ENCODE measurements at places on chromosomes 3 and 15. TPM values are rescaled to one million over a fixed set of nuclear protein-coding genes. Genes with fewer than 3 reads are reported as not detected.

Gene FAM43A
- 18.0 TPM for total RNA-seq

Gene AGBL1
- not detected for total RNA-seq

Gene CGNL1
- 31.9 TPM for total RNA-seq

Gene ALPK3
- 181 TPM for total RNA-seq

GRCh38 chr15:77627067-77627466, 5.6 kb downstream of the LINGO1 start:
- no peak for DNase-seq

DNA sequence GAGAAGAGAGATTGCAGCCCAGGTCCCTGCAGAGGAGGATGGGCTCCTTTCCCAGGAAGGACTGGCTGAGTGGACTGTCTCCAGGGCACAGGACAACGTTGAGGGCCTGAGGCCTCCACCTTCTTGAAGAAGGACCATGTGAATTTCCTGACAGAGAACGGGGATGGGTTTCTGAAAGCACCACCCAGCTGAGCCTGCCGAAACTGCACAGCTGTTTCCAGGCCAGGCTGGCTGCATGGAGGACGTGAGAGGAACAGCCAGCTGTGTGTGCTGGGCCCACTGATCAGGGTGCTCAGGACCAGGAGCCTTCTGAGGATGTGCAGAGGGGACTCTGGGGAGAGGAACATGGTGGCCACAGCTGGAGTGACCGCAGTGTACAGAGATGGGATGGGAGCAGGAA, 39.2 kb downstream of the HMCES start:
- no peak for DNase-seq

- DNase-seq, result no peak
Observed at GRCh38 chr15:78052545-78052944, 25.0 kb downstream of the TBC1D2B start.

- DNase-seq, result no peak
Observed at GRCh38 chr3:184405075-184406030, 25.5 kb downstream of the CHRD start.

DNA sequence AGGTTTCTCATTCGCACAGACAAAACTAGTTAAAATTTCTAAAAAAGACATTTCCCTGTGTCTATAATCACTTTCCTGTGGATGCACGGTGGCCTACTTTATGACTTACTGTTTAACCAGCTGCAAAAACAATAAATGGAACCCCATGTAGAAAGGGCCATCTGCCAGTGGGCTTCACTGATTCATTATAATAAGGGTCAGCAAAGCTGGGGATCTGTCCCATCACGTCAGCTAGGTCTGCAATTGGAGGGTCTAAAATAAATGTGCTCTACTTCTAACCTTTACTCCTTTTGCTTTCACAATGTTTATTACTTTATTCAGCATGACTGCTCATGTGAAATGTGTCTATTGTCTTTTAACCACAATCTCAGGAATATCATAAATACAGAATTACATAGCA, 43.1 kb upstream of the NMD3 start:
- no peak for DNase-seq

GRCh38 chr3:45664578-45664977, 24.6 kb upstream of the SACM1L start:
- no peak for DNase-seq

GRCh38 chr3:78338405-78338804, 1298.5 kb downstream of the ROBO2 start:
- no peak for DNase-seq

DNA sequence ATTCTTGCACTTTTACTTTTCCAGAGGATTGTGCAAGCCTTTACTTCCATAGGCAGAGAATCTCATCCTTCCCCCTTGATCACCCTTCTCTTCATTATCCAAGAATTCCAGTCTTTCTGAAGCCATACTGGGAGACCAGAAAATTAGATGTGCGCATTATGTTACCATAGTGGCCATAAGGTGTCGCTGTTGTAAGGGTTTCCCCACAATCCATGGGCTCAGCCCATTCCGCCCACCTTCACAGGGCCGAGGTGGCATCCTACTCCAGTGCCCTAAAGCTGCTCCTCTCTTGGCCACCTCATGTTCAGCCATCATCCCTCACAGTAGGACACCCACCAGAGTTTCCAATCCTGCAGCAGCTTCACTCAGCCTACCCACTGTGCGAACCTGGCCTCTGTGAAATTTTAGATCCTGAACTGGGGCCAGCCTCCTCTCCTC, 35.0 kb downstream of the CTSH start:
- no peak for DNase-seq

DNA sequence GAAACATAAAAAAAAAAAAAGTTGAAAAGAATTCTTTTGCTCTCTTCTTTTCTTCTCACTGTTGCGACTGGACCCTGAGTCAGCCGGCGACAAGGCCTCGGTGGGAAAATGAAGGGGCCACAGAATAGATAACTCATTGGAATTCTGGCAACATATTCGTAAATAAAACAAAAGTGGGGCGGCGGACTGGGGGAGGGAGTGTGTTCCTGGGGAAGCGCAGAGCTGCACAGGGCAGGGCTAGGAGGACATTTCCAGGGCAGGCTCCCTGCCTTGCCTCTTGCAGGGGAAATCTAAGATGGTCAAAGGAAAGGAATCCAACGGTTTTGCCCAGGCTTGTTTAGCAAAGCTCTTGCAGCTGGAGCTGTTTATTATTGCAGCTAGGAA, 1042.8 kb upstream of the NR2F2 start:
- no peak for DNase-seq

DNA sequence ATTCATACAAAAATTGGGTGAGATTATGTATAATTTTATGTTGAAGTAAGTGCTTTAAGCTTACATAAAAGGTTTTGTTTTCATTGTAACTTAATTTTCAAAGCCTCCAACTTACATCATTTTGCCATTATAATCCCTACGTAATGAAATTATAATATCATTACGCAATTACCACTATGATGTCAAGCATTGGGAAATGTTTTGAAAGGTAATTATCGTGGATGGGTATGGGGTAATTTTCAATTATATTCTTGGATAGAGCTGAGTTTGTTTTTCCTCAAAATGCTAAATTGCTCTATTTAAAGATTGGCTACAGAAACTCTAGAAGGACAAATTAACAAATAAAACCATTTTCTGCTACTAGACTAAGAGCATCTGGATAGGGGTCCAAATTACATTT, 80.2 kb upstream of the FAM3D start:
- no peak for DNase-seq

DNA sequence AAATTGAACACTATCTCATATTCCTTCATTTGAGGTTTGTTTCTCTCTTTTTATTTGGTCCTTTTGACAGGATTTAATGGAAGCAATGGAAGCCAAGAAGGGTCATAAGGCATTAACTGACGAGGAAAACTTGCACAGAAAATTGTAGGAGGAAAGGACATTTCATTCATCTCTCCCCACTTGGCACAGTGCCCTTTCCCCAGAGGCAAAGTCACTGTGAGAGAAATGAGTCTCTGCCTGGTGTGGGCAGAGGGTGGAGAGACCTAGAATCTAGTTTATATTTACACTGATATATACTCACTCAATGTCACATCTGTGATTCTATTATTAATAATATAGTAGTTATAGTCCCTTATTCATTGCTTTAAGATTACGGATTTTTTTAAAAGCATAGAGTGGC, 324.6 kb upstream of the IL12A start:
- DNase-seq, result no peak

DNA sequence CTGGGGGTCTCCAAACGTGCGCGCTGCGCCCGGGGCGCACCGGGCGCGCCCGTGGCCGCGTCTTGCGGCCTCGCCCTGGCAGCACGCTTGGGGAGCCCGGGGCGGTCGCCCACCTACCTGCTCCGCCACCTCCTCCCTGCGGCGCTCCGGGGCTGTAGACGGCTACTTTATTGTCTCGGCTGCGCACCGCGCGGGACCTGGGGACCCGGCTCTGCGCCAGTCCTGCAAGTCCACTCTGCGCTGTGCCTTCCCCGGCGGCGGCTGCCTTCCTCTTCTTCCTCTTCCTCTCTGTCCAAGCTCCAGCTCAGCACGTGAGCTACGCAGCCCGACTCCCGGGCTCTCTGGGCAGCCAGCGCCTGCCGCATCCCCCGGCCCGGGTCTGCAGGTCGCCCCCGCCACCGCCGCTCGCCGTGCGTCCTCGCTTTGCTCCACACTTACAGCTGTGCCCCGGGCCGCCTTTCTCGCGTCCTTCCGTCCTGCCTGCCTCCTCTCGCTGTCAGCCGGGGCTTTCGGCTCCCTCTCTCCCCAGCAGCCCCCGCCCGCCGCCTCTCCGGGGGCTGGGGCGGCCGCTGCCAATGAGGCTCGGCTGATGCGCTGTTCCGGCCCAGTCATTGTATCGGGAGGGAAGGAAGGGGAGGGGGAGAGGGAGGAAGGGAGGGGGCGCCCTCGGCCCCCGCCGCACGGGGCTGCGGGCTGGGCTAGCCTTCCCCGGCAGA, 156.4 kb upstream of the FRMD4B start:
- peak; percentile 46 for DNase-seq
